ENCODE measurements at places on chromosomes 6 and 20. TPM values are rescaled to one million over a fixed set of nuclear protein-coding genes. Genes with fewer than 3 reads are reported as not detected.

DNA sequence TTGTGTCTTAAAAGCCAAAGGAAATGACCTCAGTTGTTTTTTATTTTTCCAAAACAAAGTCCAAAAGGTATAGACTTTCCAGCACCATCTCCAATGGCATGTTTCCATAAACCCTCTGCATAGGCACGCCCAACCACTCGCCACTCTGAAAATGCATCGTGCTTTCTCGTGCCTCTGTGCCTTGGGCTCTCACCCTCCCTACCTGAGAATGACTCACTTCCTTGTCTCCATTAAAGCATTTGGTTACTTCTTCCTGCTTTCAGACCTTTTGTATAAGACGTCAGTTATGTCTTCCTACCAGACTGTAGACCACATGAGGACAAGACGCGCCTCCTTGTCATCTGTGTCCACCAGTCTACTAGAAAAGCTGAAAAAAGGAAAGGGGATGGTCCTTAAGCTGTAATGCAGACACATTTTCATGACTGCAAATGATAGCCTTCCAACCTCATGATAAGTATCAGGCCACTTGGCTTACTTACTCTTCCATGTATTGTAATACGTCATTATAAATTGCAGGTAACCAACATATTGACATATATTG, 61.2 kb upstream of the CDYL start:
- no peak for DNase-seq

DNA sequence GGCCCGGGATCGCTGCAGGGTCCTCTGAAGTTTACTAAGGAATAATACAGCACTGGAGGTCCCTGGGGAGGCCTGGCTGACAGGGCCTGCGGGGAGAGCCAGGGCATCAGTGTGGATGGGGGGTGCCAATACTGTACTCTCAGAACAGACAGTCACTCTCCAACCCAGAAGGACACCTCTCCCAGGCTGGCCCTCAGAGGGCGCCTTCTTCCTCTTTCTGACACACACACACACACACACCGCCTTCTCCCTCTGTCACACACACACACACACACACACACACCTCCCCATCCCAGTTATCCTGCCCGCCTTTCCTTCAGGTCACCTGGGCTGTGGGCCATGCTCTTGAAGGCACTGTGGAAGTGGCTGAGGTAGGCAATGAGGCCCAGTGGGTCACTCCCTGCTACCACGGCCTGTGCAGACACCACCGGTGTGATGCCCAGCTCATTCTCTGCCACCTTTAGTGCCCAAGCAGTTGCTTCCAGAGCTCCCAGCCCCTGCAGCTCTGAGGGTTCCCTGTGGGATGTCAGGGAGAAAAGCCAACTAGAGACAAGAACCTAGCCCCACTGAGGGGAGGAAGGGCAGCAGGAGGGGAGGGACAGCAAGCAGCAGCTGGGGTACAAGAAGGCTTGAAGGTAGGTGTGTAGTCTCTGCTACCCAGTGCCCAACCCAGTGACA, 7.5 kb downstream of the SMPD2 start:
- DNase-seq = no peak

The GSTA3 gene
- not detected for total RNA-seq

GRCh38 chr6:134389658-134390057, 71.7 kb upstream of the SGK1 start:
- DNase-seq = no peak

The ARFGEF3 gene
- total RNA-seq = 1.5 TPM

The LEMD2 gene
- 33.8 TPM for total RNA-seq

- no peak for DNase-seq
Measured at GRCh38 chr6:159973951-159974350, 5.1 kb downstream of the IGF2R start.

GRCh38 chr6:113570641-113571040, 286.5 kb upstream of the MARCKS start:
- DNase-seq = no peak

GRCh38 chr6:148306286-148306685, 36.4 kb upstream of the SASH1 start:
- DNase-seq = no peak

The ELOVL4 gene
- 0.84 TPM for total RNA-seq

The SLC2A10 gene
- total RNA-seq = 7.9 TPM

DNA sequence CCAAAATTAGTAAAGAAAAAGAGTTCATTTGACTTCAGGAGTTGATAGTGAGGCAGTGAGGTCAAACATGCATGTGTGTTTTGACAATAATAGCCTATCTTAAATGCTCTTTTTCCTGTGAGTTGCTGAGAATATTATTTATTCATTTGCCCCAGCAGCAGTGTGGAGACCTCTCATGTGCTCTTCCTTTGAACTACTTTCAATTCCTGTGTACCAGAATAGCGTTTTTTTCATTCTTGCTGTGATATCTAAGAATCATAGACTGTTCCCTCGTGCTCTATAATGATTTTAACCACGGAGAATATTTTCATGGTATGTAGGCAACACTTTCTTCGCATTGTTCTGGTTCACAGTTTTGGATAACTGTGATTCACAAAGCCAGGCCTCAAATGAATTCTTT, 5.2 kb downstream of the CDYL start:
- DNase-seq = no peak

DNA sequence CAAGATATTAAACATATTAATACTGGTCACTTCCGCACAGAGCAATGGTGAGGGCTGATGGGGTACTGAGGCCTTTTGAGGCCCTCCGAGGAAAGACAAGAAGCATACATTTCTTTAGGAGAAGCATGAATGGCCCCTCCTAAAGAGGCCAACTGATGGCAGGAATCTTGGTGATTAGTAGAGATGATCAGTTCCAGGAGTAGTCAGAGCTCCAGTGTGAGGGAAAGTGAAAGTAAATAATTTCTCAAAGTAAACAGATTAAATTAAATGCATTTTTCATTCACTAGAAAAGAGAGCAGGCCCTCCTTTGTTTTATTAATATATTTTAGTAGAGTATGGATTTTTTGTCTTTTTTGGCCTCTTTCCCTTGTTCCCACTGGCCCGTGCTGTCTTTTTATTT, 38.2 kb downstream of the NOX3 start:
- DNase-seq = no peak

DNA sequence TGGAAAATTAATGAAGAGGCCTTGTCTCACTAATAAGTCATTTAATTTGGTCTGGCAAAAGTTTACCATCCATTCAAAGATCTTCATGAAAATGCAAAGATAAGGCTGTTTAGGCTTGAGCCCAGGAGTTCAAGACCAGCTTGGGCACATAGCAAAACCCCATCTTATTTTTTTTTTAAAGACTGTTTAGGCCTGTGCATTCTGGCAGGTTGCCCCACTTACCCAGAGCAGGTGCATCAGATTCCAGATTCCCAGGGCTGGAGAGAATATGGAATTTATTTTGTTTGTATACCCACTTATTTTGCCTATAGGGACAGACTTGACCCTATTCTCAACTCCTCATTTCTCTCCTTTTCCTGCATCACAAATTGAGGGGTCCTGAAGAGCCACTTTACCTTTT, 5.7 kb downstream of the FOXO3 start:
- no peak for DNase-seq

DNA sequence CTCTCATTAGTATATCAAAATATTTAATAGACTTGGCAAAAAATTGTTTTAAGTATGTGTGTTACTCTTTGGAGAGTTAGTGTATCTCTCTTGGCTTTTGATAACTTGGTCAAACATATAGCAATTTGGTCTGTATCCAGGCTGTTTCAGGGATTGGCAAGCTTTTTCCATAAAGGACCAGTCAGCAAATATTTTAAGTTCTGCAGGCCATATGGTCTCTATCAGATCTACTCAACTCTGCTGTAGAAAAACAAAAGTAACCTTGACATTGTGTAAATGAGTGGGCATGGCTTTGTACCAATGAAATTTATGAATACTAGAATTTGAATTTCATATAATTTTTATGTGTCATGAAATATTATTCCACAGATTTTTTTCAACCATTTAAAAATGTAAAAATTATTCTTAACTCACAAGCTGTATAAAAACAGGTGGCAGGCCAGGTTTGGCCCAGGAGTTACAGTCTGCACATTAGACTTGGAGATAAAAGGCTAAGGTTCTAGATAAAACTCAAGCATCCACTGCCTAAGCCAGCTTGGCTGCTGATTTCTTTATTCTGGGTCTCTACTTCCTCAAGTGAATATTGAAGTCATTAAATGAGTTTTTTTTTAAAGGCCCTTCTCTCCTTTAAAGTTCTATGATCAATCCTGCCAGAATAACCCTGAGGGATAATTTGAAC, 13.7 kb downstream of the GSTA4 start:
- DNase-seq = no peak

GRCh38 chr20:5806457-5807263, 56.5 kb downstream of the SHLD1 start:
- DNase-seq = no peak

DNA sequence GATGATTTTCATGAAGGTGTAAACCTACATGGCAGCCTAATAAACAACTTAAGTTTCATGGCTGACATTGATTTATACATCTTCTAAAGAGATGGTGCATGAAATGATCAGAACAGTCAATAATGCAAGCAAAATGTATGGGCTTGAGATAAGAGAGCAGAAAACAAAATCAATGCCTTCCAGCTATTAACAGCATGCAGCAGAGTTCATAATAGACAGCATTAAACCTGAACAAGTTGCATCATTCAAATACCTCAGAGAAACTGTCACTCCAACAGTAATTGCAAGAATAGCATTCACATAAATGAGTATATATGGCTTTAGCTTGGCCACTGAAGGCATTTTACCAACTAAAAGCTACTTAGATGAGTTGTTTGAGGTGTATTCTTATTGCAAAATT, 319.6 kb upstream of the ARID1B start:
- DNase-seq = no peak

The IMPG1 gene
- 0.29 TPM for total RNA-seq

The STMND1 gene
- total RNA-seq = not detected

GRCh38 chr6:2739335-2739734, 11.4 kb downstream of the MYLK4 start:
- no peak for DNase-seq

- DNase-seq = no peak
Measured at GRCh38 chr6:30681766-30682142, 4.7 kb downstream of the PPP1R18 start.

The MYBL2 gene
- 1.4 TPM for total RNA-seq

DNA sequence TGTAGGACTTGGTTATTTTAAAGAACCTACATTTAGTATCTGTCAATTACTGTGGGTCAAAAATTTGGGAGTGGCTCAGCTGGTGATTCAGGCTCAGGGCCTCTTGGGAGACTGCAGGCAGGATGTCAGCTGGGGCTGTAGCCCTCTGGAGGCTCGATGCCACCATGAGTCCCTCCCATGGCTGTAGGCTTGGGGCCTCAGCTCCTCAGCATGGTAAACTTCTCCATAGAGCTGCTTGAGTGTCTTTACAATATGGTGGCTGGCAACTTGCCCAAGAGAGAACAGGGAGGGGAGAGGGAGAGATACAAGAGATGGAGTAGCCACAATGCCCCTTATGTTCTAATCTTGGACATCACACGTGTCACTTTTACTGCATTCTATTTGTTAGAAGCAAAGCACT, 470.4 kb downstream of the CDH26 start:
- no peak for DNase-seq

The HMGN4 gene
- total RNA-seq = 35.4 TPM

The SYNE1 gene
- total RNA-seq = 114 TPM

- no peak for DNase-seq
Measured at GRCh38 chr6:56688521-56688920, 45.8 kb upstream of the DST start.

DNA sequence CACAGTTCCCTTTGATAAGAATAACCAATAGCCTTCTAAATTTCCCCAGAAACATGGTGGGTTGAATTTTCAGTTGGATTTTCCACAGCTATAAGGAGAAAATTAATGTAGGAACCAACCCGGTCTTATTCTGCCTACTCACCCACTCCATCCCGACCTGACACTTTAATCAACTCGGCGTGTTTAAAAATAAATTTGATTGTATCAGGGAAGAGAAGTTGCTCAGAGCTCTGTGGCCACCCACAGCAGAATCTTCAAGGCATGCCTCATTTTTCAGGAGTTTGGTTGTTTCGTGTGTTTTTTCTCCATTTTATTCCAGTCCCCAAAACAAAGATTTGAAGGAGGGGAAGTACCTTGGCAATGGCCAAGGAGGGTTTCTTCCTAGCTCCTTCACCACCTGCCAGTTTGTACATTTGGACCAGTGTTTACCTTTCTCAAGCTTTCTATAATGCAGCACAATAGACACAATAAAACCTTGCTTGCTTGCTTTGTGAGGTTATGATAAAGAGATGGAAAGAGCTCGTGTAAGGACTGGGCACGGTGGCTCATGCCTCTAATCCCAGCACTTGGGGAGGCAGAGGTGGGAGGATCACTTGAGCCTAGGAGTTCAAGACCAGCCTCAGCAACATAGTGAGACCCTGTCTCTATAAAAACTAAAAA, 297.2 kb upstream of the JARID2 start:
- DNase-seq = no peak

GRCh38 chr6:25312034-25312620, 33.0 kb downstream of the CARMIL1 start:
- no peak for DNase-seq

DNA sequence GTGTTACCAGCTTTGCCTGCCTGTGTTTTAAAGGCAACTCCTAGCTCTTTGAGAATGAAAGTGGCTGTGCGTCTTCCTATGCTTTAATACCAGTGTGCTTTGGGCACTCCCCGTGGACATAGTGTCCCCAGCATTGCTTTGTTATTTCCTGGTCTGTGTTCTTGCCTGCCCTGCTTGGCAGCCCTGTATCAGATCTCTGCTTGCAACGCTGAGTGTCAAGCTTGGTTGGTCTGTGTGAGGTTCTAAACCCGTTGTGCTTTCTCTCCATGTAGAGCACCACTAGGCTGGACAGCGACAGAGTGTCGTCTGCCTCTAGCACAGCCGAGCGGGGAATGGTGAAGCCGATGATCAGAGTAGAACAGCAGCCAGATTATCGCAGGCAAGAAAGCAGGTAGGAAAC, 80.2 kb downstream of the AFDN start:
- peak; percentile 80 for DNase-seq

All from right cardiac atrium (tissue), 5 donors.